GDM1 (cell line): ENCODE measurements at places on chromosomes 1 and 21.
A peak's percentile ranks its signal among the peaks of the same experiment; 100 is the strongest.

DNA sequence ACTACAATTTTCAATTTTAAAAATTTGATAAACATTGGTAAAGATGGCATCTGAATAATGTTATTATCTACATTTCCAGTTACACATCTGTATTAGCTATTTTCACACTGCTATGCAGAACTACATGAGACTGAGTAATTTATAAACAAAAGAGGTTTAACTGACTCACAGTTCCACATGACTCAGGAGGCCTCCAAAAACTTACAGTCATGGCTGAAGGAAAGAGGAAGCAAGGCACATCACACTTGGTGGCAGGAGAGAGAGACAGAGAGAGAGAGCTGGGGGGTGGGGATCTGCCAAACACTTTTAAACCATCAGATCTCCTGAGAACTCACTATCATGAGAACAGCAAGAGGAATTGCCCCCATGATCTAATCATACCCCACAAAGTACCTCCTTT lies 850.0 kb downstream of the LTN1 start:
- DNase-seq = peak; percentile 19

GRCh38 chr1:95503278-95504030 lies 269.4 kb downstream of the RWDD3 start:
- DNase-seq = no peak

DNA sequence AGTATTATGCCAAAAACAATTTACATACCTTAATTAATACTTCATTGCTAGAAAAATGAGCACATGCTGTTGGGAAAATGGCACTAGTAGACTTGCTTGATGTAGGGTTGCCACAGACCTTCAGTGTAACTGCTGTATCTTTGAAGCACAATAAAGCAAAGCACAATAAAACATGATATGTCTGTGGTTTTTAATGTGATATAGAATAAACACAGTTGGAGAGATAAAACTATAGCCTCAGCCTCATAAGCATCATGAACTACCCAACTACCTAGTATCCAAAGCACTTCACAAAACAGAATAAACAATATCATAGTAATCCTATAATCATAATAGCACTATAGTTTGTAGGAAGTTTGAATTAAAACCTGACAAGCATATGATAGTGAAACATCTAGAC lies 143.5 kb downstream of the SYT14 start:
- DNase-seq = no peak

DNA sequence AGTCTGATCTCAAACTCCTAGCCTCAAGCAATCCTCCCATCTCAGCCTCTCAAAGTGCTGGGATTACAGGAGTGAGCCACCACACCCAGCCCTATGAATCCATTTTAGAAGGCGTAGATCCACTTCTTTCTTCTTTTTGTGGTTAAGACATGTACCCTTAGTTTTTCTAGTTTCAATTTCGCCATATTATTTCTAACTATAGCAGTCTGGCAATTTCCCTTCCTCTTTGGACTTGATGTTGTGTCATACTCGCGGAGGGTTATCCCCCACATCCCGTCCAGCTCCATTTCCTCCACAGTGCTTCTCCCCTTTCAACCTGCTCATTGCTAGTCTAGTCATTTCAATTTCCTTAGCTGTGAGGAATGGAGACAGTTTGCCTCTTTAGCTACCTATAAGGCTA lies 5.2 kb upstream of the LRRC8D start:
- DNase-seq = peak; percentile 64

DNA sequence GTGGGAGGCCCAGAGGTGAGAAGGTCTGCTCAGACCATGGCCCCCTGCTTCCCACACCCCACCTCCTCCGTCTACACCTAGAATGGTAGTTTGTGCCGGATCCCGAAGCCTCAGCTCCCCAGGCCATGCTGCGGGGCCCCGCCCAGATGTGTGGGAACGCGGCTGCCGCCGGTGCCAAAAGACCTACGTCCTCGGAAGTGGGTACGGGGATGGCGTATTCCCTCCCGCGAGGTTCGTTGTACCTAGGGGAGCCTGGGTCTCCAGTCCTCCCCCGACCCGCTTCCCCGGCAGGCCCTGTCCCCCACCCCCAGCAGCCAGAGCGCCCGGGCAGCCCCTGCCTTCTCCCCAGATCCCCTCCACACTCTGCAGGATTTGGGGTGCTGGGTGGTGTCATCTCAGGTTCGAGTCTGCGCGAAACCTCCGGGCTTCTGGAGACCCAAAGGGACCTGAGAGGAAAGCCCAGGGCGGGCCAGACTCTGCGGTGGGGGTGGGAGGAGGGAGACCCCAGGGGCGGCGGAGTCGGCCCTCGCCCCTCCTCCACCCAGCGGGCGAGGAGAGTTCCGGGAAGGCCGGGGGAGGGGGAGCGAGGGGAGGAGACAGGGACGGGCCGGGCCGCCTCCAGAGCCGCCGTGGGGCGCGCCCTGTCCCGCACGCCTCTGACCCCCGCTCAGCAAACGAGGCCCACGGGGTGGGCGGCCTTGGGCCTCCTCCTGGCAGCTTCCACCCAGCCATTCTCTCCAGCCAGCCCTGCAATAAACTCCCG lies 6.2 kb upstream of the PRDM16 start:
- no peak for DNase-seq

GRCh38 chr1:9279172-9279840 lies 13.4 kb upstream of the SPSB1 start:
- no peak for DNase-seq

DNA sequence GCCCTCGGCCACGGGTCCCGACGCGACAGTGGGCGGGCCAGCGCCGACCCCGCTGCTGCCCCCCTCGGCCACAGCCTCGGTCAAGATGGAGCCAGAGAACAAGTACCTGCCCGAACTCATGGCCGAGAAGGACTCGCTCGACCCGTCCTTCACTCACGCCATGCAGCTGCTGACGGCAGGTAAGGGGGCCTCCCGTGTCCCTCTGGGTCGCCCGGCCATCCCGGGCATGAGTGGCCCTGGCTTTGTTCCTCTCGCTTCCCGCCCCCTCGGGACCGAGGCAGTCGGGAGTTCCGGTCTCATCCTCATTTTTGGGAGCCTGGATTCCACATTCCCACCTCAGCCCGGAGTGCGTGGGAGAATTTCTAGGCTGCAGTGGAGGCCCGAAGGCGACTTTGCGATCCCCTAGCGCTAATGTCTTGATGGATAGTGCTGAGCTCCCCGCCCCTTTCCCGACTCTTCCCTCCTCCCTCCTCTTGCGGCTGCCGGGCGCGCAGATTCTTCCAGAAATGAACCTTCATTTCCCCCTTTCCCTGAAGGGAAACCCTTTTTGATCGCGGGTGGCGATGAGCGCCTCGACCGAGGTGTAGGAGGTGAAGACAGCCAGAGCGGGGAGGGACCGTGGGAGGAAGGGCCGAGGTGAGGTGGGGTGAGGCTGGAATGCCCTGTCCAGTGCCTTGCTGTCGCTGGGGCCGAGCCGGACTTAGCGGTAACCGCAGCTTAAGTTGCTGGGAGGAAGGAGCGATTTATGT lies 705 bp downstream of the KHDRBS1 start:
- no peak for DNase-seq

DNA sequence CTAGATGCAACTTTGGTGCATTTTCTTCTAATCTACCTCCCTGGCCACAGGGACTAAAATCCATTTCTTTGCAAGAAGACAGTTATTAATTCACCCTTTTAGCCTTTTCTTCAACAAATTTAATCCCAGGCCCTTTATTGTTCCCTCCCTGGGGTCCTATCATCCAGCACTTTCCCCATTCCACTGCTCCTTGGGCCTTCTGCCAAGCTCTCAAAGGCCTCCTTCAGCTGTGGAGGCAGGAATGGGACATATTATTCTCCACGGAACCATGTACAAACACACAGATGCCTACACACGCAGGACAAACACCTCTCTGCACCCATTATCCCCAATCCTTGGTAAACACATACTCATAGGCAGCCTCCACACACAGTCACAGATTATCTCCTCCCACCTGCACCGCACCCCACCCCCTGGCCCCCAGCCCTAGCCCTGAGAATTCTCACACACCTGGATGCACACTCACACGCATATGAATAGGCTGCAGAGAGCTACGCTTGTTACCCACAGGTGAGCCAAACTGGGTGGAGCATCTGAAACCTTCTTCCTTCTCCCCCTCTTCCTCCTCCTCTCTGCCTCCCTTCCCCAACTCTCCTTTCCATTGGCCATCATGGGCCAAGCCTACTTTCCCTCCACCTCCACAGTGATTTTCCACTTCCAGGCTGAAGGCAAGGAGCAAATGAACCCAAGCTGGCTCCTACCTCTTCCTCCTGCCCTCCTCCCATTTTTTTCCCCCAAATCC lies 11.7 kb downstream of the TAGLN2 start:
- no peak for DNase-seq

DNA sequence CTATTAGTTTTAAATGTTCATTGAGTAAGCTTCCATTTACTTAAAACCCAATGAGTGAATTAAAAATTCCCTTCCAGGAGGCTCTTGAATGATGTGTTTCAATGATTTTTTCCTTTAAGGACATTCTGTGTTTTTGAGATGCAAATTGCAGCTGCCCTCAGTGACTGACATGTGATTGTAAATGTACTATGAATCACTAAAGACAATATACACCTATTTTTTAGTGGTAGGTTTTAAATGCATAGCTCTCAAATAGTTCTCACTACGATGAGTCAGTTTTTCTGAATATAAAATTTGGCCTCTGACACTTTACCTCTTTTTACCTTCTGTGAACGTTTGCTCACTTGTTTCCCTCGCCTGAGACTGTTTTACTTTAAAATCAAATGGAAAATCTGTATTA lies 204.7 kb downstream of the BARHL2 start:
- no peak for DNase-seq

- no peak for DNase-seq
Observed at GRCh38 chr1:26049531-26050247, 3.8 kb upstream of the SLC30A2 start.

DNA sequence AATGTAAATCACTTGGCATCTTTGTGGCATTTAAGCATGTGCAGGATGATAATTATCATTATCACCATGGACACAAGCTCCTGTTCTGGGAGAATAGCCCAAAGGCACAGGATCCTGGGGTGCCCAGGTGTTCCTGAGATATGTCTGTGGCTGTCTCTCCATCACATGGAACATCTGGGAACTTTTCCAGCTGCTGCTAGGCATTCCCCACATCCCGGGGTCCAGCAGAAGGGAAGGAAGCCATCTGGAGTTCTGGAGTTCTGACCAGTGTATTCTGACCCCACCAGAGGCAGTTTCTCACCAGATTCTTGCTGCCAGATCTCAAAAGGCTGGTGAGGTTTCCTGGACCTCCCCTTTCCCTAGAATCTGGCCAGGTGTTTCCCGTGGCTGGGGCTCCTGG lies 259.7 kb upstream of the VAMP3 start:
- no peak for DNase-seq

DNA sequence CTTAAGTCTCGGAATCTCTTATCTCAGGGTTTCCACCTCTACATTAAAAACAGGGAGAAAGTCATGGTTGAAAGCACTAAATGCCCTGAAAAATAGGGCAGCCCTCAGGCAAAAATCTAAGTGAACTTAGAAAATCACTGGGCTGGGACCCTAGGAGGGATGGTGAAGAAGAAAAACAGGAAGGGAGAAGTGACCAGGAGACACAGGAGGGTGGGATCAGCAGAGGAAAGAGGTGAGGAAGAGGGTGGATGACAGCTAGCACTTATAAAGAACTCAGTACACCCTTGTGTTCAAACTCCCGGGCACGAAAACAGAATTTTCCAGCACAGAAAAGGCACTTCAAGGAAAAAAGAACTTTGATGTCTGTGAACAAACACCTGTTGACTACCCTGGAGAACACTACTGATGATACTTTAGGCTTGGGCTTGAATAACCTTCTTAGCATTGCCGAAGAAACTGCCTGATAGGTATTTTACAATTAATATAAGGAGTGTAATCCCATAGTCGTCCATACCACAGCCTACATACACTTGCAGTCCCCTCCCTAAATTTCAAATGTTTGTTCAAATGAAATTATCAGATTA lies 2.0 kb downstream of the CHML start:
- no peak for DNase-seq

DNA sequence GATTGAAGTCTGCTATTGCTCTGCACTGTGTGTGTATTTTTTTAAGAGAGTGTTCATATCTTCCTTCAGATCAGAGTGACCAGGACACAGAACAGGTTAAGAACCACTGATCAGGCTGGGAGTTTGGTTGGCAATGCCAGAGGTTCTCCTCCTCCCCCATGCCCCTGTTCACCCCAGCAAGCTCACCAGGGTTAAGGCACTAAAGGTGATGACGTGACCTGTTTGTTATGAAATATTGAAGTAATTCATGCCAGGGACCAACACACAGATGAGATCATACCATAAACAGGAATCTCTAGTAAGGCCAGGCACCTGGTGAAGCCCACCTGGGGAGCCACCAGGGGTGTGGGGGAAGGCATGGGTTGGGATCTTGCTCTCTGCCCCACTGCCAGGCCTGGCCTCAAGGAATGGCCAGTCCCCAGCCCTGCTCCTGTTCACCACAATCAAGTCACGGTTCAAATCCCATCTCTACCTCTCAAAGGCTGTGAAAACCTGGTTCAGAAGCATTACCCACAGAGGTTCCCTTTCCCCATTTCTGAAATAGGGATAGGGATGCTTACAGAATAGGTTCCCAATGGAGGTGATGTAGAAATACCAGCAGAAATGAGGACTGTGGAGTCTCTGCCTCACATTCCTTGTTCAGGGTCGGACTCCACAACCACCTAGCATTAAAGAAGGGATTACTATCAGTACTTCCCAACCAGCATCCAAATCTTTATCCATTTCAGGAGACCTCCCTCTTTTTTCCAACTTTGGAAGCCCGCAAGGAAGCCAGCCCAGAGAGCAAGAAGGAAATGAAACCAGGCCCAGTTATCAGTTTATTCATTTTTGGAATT lies 2.4 kb downstream of the ID3 start:
- no peak for DNase-seq

DNA sequence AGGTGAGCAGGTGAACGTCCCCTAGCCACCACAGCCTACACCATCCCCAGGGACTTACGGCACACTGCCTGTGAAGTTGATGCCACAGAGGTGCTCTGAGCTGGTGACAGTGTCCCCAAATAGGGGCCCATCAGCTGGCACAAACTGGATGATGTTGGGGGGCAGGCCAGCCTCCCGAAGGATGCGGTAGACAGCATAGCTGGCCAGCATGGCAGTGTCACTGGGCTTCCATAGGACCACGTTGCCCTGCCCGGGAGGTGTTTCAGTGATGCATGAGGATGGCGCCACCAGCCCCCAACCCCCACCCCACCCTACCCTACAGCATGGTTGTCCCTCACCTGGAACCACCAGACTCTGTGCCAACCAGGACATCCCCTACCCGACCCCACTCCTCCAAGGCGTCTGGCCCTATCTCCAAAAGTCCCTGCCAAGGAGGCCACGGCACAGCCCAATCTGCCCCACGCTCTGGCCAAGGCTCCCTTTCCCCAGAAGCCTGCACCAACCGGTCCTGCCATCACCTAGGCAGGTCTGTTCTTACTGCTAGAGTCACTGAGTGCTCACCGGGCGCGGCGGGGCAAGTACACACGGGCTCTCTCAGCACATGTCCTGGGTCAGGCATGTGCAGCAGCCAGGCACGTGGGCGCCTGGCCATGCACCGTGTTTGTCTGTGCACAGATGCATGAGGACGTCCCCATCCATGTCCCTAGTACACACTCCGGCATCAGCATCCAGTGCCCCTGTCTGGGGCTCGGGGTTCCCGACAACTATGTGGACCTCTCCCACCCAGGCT lies 20.5 kb downstream of the ALDH4A1 start:
- no peak for DNase-seq
